ENCODE measurements at places on chromosomes 6 and 20.

GRCh38 chr6:106684011-106684410, 54.6 kb downstream of the QRSL1 start:
- DNase-seq, result no peak

DNA sequence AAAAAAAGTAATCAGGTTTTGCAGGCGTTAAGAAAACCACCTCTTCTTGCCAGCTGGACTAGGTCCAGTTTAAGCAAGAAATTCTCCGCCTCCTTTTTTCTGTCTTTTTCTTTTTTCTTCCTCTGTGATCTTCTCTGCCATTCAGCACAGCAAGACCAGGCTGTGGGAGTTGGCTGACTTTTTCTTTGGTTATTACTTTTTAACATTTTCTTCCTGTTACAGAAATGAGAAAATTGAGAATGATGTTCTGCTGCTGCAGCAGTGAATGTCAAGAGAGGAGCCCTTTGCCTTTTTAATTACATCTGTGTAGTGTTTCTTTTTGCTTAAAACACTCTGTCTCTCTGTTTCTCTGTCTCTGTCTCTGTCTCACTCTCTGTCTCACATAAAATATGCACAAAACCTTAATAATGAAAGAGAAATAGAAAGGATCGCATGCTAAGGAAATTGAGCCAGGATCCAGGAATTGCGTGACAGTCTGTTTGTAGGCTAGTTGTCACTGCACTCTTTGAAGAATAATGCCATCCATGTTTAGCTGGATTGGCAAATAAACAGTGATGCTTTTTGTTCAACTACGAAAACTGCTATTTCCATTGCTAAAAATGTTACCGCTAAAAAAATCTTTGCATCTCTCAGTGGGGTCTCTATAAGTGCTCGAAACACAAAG, 103.2 kb upstream of the SUPT3H start:
- DNase-seq, result no peak

GRCh38 chr6:140346428-140346827, 972.0 kb upstream of the CITED2 start:
- DNase-seq, result no peak

- DNase-seq, result no peak
Observed at GRCh38 chr6:81750200-81750599, 2.3 kb downstream of the TENT5A start.

- DNase-seq, result no peak
Observed at GRCh38 chr6:26251354-26252076, 113.5 kb upstream of the BTN3A2 start.
